ENCODE measurements at places on chromosomes 6 and 20.

GRCh38 chr6:115770851-115771250, 289.8 kb downstream of the FRK start:
- DNase-seq, result no peak

DNA sequence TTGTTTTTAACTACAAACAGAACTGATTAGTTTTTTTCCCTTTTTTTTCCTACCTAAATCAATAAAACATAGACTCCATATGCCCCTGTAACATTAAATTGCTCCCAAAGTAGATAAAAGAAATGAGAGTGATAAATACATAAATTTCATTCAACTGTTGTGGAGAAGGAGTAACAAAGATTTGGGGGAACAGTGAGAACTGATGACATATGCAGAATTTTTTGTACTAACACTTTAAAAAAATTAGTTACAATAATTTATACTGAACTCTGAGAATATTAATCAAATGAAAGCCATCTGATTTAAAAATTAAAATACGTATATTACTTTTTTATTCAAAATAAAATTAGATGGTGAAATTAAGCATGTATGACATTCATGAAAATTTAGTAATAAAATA, 195.7 kb downstream of the COL19A1 start:
- DNase-seq, result no peak

DNA sequence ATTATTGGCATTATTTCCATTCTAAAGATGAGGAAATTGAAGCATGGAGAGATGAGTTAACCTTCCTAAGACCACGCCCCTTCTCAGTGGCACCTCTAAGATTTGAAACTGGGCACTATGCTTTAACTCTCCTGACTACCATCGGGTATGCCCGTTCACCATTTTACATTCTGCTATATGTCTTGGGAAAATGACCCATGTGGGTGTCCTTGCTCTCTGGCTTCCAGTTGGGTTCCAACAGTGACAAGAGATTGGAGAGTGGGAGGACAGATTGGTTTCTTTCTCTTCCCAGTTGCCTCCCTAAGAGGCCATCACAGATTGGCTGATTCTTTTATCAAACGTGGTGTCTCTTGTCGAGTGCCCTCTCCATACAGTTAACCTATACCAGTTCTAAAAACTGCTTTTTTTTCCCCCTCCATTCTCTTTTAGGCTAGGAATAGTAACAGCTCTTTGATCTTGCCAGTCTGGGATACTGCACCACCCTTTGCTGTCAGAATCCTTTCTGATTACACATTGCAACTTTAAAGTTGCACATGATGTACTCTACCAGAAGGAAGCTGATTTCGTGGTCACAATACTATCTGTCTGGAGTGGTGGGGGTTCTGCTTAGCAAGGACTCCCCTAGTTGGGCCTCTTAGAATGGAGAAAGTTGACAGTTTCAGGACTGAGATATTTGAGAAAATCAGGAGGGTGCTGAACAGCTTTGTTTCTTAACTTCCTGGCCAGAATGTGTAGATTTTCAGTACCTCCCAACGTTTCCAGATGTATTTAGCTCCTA, 88.0 kb upstream of the ELOVL5 start:
- peak; percentile 34 for DNase-seq

DNA sequence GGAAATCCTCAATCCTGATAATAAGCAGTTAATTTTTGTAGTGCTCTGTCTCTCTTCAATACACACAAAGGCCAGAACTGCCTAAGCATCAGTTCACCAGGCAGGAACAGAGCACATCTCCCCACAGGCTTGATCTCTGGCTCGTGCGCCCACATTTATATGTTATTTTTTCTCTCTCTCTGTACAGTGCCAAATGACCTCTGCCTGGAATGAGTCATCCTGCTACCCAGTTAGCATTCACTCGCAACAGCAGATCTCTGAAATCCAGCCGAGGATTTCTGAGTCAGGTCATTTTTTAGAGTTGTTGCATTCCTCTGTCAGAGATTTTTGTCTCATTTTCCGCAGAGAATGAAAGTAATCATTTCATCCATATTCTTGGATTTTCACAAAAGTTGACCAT, 107.1 kb downstream of the COL12A1 start:
- DNase-seq, result peak; percentile 95

DNA sequence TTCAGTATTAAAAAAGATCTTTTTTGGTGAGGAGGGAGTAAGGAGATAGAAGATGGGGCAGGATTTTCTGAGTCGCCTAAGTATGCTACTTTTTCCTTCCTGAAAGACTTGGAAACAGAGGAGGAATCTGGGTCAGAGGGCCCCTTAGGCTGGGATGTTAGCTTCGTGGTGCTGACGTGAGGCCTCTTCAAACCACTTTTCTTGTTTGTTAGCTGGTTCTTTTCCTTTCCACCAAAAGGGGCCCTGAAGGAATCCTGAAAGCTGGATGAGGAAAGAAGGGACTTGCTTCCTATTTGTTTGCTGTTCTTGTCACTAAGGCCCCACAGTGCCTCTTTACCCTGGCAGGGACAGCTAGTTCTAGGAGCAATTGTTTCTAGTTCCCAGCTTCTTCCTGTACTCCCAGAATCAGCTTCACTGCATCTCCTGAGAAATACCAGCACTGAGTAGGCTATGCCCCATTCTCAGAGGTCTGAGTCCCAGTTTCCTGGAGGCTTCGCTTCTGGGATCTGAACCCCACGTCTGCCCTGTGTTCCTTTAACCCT, 2.2 kb upstream of the IL20RA start:
- DNase-seq, result no peak

GRCh38 chr6:40393641-40394040, 193.5 kb downstream of the LRFN2 start:
- no peak for DNase-seq

DNA sequence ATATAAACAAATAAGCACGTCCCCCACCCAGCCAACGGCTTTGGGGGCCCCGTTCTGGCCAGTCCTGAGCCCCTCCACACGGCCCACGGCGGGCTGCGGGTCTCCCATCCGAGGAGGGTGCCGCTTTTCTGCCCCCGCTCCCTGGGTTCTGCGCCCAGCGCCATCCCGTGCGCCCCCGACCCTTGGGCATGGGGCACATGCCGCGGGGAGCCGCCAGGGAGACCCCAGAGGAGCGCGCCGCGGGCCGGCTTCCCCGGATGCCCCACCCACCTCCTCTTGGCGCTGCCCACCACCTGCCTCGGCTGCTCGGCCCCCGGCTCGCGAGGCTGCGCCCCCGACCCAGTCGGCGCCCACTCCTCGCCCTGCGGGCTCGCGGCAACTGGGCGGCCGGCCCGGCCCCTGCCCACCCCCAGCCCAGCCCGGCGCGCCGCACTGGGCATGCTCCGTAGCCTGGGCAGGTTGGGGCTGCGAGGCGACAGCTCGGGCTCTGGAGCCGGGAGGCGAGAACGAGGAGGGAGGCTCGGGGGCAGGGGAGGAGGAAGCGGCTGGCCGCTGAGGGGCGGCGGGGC, 570 bp upstream of the PLCB4 start:
- no peak for DNase-seq

DNA sequence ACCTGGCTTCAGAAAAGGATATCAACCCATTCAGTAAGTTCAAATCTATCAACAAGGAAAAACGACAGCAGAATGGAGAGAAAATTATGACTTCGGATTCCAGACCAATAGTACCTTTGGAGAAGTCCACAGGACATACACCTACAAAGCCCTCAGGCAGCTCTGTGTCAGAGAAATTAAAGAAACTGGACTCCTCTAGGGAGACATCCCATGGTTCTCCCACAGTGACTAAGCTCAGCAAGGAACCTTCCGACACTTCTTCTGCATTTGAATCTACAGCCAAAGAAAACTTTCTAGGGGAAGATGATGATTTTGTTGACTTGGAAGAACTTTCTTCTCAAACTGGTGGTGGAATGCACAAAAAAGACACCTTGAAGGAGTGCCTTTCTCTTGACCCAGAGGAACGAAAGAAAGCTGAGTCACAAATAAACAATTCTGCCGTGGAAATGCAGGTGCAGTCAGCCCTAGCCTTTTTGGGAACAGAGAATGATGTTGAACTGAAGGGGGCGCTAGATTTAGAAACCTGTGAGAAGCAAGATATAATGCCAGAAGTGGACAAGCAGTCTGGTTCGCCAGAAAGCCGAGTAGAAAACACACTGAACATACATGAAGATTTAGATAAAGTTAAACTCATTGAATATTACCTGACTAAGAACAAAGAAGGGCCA, 67.4 kb upstream of the HINT3 start:
- peak; percentile 72 for DNase-seq

GRCh38 chr6:112330879-112331265, 16.3 kb upstream of the RFPL4B start:
- no peak for DNase-seq

DNA sequence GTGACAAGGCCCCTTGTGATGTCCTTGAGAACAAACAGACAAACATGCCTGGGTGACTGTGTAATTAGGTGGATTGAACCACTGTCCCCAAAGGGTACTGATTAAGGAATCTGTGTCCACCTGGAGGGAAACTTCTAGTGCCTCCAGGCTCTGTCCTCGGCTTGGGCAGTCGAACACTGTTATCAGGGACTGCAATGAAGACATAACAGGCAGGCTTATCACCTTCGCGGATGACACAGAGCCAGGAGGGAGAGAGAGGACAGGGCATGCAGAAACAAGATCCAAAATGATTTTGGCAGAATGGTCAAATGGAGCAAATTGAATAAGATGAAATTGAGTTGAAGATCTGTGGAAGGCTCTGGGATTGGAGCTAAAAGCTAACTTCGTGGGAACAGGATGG, 60.9 kb upstream of the ZFAND3 start:
- DNase-seq, result no peak

- DNase-seq, result no peak
Observed at GRCh38 chr6:66825539-66825938, 1118.5 kb upstream of the EYS start.

- no peak for DNase-seq
Observed at GRCh38 chr6:89799756-89800155, 19.8 kb downstream of the MDN1 start.

GRCh38 chr20:32544893-32545840, 40.0 kb downstream of the NOL4L start:
- DNase-seq, result no peak

DNA sequence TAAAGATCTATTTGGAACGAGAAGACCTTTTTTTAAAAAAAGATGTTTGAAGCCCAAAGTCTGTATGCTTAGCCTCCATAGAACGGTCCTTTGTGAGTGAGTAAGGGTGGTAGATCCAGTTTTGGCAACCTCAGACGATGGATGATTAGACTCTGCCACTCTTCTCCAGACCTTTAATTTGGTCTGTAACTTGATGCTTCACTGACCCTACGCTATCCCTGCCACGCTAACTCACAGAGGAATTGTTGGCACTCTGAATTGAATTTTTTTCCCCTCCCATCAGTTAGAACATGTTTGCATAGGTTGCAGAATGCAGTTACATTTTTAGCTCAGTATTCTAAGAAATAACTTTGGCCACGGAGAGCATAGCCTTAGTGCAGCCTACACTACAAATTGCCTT, 15.8 kb upstream of the DEK start:
- no peak for DNase-seq

- peak; percentile 75 for DNase-seq
Observed at GRCh38 chr6:16736856-16737775, 24.1 kb downstream of the ATXN1 start.
